CD4-positive, alpha-beta T cell treated with Interleukin-6 for 4 hours (primary cell): ENCODE measurements at places on chromosomes 7 and 10.

GRCh38 chr7:45937301-45937700, 16.2 kb upstream of the IGFBP3 start:
- no peak for DNase-seq

DNA sequence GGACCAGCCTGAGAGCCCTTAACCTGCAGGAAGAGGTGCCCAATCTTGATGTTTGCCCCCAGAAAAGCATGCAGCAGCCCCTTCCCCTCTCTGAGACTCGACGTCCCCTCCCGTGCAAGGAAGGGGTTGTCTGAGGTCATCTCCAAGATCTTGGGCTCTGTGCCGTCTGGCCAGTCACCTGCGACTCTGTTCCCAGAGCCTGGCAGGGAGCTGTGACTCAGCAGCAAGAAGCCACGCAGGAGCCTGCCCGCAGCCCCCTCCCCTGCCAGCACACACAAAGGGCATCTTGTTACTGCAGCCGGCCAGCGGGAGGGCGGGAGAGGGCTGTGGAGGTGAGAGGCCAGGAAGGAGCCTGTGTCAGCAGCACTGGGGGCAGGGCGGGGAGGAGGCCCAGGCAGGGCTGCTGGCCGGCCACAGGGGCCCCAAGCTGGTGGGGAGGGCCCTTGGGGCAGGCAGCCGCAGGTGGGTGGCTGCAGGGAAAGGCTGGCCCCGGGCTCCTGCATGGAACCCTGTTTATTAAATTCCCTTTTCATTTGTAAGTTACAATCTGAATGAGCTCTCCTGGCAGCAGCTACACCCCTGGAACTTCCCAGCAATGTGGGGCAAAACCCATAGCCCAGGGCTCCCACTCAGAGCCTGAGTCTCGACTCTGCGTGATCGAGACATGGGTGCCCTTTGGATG, 103.7 kb upstream of the ZMIZ1 start:
- no peak for DNase-seq

GRCh38 chr7:40393660-40394059, 258.9 kb downstream of the SUGCT start:
- DNase-seq, result no peak

GRCh38 chr7:111560773-111561653, 1.3 kb downstream of the IMMP2L start:
- DNase-seq, result no peak

GRCh38 chr7:80722616-80723195, 84.3 kb downstream of the CD36 start:
- no peak for DNase-seq

GRCh38 chr7:107313355-107313754, 144.6 kb downstream of the HBP1 start:
- no peak for DNase-seq

- no peak for DNase-seq
These were observed 84.8 kb upstream of the LRRC4 start for GRCh38 chr7:128115821-128116723.

- no peak for DNase-seq
These were observed 23.2 kb upstream of the BMPR1A start for GRCh38 chr10:86733260-86733671.

DNA sequence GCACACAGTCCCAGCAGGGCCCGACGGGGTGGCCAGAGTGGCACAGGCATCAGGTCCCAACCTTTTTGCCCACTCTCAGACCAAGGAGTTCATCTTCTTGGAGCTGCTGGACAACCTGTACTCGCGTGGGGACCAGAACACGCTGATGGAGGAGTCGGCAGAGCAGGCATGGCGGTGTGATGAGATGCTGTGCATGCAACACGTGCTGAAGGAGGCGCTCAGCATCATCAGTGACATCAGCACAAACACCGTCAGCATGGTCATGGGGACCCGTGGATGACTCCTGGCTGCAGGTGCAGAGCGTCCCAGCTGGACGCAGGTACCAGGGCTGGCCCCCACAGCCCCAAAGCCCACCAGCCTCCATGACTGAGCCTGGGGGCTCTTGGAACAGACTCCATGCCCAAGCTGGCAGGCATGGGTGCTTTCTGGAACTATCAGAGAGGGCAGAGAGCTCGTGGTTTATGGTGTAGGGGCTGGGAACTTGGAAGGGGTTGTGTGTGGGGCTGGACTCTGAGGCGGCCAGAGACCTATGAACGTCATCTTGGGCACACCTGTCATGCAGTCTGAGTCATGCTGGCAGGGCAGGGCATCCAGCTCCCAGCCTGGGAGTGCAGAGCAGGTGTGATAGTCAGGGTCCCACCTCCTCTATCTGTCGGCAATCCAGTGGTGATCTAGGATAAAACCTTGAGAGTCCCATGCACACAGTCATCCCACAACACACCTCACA, 8.2 kb upstream of the MTPAP start:
- DNase-seq, result no peak

DNA sequence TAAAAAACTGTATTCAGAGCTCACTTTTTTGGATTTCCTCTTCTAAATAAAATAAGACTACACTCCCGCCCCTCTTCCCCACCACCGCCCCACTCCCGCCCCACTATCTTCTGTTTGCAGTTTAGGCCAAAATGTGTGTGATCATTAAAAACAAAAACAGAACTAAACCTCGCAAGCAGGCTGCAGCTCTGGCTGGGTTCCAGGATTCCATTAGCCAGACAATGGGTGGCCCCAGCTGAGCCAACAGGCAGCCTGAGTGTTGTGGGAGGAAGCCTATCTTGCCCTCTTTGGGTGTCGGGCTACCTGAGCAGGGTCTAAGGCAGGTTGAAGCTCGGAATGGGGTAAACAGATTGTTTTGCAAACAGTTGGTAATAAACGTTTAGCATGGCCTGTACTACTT, 41.7 kb downstream of the ARL4A start:
- DNase-seq, result no peak

DNA sequence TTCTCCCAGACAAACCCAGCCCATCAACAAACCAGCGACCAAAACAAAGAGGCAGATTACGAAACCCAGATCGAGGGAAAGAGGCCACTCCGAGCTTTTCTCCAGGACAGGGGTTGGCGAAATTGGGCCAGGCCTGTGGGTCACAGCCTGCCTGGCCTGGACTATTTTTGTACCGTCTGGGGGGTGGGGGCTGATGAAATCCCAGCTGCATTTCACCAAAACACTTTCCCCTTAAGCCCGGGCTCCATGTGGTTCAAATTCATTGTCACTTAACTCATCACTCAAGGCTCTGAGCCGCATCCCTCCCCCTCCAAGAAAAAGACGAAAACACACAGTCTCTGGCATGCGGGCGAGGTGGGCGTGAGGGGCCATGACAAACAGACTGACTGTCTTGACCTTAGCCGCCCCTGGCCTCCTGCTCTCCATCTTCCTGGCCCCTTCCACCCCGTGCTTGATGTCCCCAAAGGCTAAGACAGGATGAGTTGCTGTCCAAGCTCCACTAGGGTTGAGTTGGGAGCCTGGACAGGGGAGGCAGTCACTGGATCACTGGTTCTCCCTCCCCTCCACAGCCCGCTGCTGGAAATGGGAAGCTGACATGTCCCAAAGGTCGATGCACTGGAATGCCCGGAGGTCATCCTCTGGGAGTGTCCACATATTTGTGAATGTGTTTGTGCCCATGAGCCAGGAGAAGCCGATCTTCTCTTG, 19.2 kb downstream of the TMEM270 start:
- DNase-seq, result no peak

GRCh38 chr7:68888971-68889385, 709.3 kb upstream of the AUTS2 start:
- no peak for DNase-seq

DNA sequence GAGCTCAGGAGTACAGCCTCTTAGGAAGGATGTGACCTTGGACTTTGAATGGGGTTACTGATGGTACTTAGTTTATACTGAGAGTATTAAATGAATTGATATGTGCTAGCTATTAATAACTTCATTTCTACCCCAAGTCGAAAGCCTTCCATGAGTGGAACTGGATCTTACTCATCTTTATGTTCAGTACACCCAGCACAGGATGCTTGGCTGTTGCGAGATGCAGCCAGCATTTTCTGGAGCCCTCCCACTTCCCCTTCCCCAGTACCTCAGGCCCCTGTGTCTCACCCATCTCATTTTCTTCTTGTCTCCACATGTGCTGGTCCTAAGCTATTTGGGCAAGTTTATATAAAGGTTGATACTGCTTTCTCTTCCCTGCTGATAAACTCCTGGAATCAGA, 7.2 kb downstream of the UPP1 start:
- DNase-seq, result peak; percentile 70

DNA sequence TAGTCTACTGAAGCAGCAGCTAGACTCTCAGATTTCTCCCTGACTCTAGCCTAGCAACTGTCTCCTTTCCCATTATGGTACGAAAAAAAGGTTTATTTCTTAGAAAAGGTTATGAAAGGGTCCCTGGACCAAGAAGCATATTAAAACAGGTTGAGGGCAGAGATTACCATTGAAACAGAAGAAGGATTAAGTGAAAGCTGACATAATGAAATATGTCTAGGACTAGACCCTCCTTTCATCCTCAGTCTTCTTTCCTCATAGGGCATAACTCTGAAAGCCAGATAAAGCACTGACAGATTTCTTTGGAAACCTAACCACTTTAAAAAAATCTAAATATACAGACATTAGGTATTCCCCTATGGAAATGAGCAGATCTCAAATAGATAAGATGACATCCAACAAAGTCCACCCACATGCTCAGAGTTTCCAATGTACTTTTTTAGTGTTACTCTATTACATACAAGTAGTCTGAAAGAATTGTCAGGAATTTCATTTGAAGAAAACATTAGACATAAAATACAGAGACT, 58.6 kb downstream of the JMJD1C start:
- no peak for DNase-seq

- no peak for DNase-seq
These were observed 405.5 kb upstream of the C7orf33 start for GRCh38 chr7:148185041-148185440.

- no peak for DNase-seq
These were observed 41.6 kb downstream of the POLR3A start for GRCh38 chr10:77987671-77988255.
